ENCODE measurements at places on chromosomes 16 and 17.
A peak's percentile ranks its signal among the peaks of the same experiment; 100 is the strongest.

GRCh38 chr17:80252871-80253270, 7.8 kb upstream of the RNF213 start:
- no peak for DNase-seq

DNA sequence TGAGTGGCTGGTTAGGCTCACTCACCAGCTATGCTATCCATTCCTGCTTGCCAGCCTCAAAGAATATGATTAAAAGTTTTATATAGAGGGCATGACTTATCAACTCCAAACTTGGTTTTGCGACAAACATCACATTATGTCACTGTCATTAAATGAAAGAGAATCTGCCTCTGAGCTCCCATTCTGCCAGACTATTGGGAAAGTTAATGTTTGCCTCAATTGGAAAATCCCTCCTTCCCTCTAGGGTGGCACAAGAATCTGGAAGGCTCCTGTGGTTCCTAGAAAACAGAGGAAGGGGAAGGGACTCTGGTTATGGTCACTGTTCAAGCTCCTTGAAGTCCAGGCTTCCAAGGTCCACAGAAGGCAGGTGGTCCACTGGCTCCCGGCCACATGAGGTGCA, 50.5 kb upstream of the TEX2 start:
- DNase-seq, result no peak

- DNase-seq, result no peak
Observed at GRCh38 chr17:58200024-58200633, 7.6 kb downstream of the EPX start.

DNA sequence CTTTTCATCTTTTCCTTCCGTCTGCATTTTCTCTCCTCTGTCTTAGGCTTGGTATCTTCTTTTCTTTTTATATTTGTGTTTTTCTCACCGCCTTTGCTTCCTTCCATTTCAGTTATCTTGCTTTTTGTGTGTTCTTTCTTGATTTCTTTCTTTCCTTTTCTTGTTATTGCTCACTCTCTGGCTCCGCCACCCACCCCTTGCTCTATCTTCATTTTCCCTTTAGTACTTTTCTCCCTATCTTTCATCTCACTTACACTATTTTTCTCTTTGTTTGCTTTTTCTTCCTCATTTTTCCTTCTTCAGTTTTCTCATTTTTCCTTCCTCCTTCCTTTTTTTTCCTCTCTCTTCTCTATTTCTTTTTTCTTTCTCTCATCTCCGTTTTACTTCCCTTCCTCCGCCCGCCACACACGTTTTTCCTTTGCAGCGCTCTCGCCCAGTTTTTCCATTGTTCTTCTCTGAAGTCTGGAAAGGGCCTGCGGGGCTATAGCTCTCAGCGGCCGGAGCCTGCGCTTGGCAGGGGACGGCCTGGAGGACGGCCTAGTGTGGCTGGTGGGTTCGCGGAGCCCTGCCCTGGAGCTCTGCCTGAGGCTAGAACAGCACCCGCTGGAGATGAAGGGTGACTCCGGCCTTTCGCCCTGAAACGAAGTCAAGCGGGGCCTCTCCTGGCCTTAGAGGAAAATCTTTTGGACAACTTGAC, 5.2 kb upstream of the HOXB13 start:
- DNase-seq, result no peak

DNA sequence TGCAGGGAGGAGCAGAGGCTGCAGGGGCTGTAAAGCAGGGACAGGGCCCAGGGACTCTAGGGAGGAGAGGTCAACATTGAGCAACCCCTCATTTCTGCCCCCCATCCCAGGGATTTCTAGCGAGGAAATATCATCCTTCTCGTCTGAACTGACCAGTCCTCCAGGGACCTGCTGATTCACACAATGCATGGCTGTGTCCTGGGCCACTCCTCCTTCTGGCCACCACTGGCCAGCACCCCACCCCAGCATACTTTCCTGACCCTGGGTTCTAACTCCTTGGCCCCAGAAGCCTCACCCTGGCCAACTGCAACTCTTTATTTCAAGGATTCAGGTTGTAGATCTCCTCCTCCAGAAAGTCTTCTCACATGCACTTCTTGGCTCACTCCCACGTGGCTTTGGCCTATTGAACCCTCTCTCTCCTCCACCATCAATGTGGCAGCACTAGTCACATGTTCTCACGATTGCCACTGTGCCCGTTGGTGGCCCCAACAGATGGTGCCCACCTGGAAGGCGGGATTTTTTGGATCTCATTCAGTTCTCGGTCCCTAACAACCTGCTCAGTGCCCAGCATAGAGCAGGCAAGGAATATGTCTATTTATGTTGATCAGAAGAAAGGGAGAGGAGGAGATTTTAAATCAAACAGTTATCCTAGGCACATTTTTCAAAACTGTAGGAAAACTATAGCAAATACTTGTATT, 41.5 kb downstream of the CUEDC1 start:
- DNase-seq, result no peak

GRCh38 chr16:71426880-71427615, 14.8 kb downstream of the TLE7 start:
- DNase-seq, result no peak

DNA sequence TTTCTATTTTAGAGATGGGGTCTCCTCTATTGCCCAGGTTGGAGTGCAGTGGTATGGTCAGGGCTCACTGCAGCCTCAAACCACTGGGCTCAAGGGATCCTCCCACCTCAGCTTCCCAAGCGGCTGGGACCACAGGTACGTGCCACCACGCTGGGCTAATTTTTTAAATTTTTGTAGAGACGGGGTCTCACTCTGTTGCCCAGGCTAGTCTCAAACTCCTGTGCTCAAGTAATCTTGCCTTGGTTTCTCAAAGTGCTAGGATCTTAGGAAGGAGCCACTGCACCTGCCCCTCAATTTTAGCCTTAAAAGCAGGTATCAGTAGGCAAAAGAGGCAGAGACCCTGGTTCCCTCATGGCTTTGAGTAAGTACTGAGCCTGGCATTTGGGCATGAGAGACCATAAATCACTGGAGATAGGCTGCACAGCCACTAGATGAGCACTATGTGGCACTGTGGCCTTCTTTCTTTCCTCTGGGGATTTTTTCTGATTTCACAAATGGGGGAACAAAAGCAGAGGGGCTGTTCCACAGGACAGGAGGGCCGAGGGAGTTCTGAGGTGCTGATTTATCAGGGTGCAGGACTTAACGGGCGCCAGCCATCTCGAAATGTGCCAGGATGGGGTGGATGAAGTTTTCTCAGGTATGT, 82.2 kb downstream of the PLXDC1 start:
- no peak for DNase-seq

DNA sequence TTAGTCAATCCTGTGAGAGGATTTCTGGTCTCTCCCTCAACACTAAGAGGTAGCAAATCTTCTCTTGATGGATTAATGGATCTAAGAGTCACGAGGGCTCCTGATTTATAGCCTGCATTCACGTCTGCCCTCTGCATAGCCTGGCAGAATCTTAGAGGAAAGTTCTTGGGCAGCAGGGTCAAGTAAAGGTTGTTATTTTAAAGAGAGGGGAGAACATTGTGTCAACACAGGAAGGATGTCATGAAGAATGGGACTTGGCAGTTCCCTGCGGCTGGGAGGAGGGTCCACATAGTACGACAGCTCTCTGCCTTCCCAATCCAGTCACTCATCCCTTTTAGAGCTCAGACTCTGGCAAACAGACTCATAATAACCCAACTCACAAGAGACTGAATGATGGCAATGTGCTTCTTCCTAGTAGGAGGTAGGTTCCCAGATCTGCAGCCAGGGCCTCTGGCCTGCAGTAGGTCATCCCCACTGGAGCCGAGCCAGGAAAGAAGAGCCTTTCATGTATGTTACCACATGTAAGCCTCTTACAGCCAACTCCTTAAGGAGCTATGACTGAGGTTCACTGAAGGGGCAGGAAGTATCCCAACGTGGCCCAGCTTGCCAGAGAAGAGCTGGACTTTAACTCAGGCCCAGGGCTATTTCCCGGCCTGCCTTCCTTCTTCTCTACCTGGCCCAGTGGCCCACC, 25.4 kb upstream of the RPTOR start:
- DNase-seq, result no peak

- no peak for DNase-seq
Observed at GRCh38 chr16:70653406-70653805, 7.0 kb downstream of the IL34 start.

GRCh38 chr16:83992624-83993023, 24.6 kb downstream of the NECAB2 start:
- DNase-seq, result peak; percentile 17

- no peak for DNase-seq
Observed at GRCh38 chr16:54030451-54030850, 256.1 kb downstream of the IRX3 start.

GRCh38 chr17:49681106-49681979, 3.4 kb upstream of the SPOP start:
- DNase-seq, result no peak

DNA sequence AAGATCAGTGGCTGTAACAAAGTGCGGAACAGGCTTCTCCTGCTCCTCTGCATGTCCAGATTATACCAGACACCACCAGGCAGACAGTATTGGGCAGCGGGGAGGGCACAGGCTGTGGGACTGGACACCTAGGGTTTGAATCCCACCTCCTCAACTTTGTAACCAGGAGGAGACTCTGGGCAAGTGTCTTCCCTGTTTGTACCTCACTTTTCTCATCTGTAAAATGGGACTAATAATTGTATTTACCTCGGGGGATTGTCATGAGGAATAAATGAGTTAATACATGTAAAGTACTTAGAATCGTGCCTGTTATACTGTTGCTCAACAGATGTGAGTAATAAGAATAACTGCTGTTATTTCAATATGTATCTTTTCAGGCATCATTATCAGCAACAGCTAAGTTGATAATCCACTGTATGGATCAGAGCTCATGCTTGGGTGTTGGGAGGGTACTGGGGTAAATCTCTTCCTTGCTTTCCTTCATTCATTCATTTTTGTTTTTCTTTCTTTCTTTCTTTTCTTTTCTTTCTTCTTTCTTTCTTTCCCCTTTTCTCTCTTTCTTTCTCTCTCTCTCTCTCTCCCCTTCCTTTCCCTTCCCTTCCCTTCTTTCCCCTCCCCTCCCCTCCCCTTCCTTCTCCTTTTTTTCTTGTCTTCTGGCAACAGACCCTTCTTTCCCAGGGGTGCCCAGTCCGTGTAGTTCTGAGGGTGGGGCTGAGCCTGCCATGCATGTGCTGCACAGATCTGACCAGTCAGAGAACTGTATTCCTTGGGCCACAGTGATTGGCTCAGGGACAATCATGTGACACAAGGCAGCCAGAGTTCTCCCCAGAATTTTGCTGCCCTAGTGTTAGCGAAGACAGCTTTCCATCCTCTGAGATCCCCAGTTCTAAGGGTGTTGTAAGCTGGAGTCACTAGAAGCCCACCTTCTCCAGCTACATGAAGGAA, 25.3 kb upstream of the BRD7 start:
- no peak for DNase-seq

DNA sequence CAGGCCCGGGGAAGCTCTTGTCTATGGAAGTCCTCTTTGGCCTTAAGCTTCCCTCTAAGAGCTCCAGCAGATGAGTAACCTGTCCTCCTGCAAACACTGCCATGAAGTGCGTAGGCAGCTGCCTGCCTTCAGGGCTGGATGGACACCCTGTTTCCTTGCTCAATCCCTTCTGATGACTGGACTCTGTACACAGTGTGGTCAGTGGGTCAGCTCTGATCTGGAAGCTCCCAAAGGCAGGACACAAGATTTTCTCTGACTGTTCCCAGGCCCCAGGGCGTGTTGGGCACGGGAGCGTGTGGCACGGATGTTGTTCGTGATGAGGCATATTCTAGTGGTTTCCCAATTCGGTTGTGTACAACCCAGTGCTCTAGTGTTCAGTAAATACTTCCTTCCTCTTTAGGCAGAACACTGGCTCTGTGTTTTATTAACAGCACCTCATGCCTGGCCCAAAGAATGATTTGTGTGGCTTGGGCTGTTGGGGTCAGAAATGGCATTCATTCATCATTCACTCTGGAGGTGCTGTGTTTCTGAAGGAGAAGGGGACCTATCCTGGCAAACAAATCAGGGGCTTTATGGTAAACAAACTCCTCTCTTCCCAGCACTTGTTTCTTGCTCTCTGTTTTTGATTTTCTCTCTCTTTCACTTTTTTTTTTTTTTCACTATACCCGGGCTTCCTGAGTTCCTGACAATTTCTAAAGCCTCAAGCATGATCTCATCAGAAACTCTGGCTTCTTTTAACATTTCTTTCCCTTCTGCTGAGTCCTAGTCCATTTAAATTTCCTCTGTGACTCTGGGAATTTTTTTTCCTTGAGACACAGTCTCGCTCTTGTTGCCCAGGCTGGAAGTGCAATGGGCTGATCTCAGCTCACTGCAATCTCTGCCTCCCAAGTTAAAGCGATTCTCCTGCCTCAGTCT, 12.0 kb upstream of the RNF157 start:
- peak; percentile 93 for DNase-seq

GRCh38 chr17:79924639-79924976, 85.4 kb upstream of the CBX4 start:
- DNase-seq, result no peak

DNA sequence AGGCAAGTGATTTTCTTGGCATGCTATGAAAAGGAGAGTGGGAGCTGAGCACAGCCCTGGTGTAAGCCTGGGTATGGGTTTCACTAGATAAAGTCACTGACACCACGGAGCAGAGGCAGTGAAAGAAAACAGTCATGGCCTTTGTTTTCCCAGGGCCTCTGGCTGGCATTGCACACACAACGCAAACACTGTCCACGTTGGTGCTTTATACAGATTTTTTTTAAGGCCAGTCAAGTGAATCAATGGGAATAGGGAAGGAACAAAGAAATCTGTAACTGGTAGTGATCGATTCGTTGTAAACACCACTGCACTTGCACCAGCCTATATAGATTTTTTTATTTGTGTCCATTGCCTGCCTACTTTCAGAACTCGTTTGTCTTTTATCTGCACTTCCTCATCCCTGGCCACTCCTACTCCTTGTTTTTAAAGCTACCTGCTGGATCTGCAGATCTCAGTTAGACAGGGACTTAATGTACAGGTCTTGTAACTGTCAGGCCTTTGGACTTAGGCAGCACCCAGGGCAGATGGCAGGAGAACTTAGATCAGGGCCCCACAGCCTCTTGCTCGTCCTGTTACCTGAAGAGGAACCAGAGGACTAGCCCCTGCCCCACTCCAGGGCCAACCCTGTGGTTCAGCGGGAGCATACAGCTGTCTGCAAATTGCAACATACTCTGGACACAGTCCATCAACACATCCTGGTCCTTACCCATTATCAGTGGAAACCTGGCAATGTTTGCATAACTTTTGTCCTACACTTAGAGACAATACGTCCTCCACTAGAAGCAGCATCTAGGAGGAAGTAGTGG, 10.6 kb upstream of the TMIGD1 start:
- no peak for DNase-seq

GRCh38 chr17:61770043-61770442, 93.3 kb downstream of the BRIP1 start:
- no peak for DNase-seq
